ENCODE measurements at places on chromosomes 3 and 15.

GRCh38 chr15:31871166-31871886 lies 159.0 kb upstream of the CHRNA7 start:
- no peak for DNase-seq

DNA sequence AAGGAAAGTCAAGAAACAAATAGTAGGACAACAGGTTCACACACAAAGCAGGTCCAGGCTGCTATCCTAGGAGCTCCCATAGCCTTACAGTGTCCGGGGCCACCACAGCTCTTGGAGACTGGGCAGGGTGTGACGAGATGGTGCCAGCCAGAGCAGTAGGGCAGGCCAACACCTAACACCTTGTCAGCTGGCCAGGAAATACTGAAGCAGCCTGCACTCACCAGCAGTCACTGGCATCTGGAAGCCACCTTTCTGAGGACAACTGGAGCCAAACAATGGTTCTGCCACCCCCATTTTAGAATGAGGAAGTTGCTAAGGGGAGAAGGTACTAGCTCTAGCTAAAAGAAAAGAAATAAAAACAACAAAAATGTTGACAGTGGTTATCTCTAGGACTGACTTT lies 47.2 kb downstream of the CCDC12 start:
- DNase-seq, result no peak

DNA sequence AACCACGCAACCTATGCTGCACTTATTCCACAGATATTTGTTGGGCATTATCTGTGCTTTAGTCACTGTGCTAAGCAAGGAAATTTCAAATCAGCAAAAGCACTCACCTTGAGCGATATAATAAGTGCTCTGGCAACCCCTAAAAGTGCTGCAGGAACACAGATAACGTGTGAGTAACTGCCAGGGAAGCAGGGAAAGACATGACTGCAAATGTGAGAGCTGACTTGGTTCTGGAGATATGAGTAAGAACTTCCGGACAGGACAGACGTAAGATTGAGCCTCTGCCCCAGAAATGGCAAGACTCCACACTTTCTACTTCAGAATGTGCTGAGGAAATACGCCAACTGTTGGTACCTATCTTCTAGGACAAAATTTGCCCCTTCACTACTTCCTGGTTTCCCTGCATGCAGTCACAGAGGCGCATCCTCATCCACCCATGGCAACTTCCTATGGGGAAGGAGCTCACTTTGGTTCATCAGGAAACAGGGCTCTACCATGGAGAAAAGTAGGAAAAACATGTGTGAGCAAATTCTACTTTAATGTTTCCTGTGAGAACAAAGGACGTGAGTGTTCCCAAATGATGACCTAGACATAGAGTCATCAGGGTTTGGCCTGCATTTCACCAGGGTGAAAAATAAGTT lies 41.7 kb downstream of the AQP9 start:
- no peak for DNase-seq

- DNase-seq, result no peak
These were observed 14.2 kb downstream of the ESYT3 start for GRCh38 chr3:138448631-138449030.

GRCh38 chr3:71488882-71489281 lies 94.6 kb downstream of the FOXP1 start:
- no peak for DNase-seq

- DNase-seq, result no peak
These were observed 16.6 kb upstream of the GYG1 start for GRCh38 chr3:148974726-148975125.

GRCh38 chr3:43758592-43759225 lies 68.0 kb downstream of the ABHD5 start:
- DNase-seq, result no peak
